ENCODE measurements at places on chromosomes 1 and 21.
A peak's percentile ranks its signal among the peaks of the same experiment; 100 is the strongest.

GRCh38 chr1:221736714-221737113 is 5.2 kb downstream of the DUSP10 start:
- no peak for DNase-seq

DNA sequence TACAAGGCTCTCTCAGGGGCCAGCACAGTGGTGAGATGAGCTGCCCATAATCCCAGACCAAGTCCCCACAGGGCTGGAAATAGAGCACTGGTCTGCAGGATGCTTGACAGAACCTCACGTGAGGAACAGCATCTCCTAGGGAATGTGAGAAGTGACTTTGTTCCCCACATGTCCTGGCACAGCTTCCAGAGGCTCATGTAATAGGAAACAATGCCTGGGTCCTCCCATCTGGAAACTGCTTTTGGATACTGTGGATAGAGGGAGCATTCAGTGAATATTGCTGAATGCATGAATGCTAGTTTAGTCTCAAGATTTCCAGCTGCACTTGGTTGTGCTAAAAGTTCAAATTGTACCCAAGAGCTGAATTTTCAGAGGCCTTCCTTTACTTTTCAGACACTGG is 146.2 kb downstream of the TNR start:
- no peak for DNase-seq

GRCh38 chr1:207619871-207620542 is 24.9 kb upstream of the CR1L start:
- DNase-seq: no peak

- DNase-seq: peak; percentile 52
Observed at GRCh38 chr1:27574871-27575831, 28.8 kb downstream of the AHDC1 start.

DNA sequence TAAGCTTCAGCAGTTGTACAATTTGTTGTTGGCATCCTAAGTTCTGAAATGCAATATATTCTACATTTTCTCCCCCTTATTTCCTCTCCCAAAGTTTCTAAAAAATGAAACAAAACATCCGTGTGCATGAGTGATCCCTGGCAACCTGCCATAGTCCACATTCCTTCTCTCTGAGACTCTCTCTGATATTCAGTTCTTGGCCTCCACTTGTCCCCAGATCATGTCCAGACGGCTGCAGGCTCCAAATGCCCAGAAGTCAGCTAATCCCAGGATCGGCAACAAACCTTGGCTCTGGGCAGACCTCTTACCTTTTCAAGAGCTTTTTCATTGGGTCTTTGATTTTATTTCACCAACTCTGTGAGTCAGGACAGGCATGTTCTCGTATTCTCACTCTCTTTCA is 187.8 kb downstream of the ETS2 start:
- peak; percentile 89 for DNase-seq
